ENCODE measurements at places on chromosomes 1 and 21. TPM values are rescaled to one million over a fixed set of nuclear protein-coding genes. Genes with fewer than 3 reads are reported as not detected.
A peak's percentile ranks its signal among the peaks of the same experiment; 100 is the strongest.

DNA sequence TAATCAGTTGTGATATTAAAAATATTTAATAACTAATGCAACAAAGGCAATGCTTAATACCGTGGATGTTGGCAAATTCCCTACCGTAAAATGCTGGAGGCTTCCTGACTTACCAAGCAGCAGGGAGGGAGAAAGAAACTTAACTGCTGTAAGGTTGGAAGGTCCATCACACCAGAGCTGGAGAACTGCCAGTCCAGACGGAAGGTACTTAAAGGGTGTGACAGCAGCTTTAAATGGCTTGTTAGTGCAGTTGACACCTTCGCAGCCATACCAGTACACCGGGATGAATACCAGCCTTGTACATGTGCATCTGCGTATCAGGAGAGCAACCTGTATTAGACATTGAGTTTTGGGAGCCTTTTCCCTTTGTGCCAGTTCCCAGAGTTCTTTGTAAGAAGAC, 269.5 kb upstream of the NCAM2 start:
- no peaks in the 10 kb centered on the region for H3K4me1 ChIP-seq
- no peaks in the 10 kb centered on the region for H3K27me3 ChIP-seq
- no peak overlapping the region for H3K4me3 ChIP-seq
- H3K36me3 ChIP-seq: no peaks in the 10 kb centered on the region

- no peak for DNase-seq
- no peak overlapping the region for H3K4me3 ChIP-seq
- no peaks in the 10 kb centered on the region for H3K27me3 ChIP-seq
Measured at GRCh38 chr21:42544544-42544943, 30.9 kb downstream of the SLC37A1 start.

DNA sequence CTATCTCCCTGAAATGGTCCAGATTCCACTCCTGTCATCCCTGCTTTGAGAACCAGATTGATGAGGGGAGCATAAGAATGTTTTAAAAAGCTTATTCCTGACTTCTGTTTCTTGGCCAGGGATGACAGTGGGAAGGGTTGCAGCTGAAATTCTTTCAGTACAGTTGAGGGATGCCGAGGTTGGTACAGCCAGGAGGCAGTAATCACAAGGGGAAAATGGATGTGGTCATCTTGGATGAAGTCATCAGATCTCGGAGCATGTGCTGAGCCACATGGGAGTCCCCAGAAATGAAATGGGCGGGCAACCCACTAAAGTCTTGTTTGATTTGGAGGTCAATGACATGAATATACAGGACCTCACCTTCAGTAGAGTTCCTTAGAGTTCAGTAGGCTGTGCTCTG, 18.7 kb upstream of the PLA2G2E start:
- no peak overlapping the region for H3K4me3 ChIP-seq
- no peaks in the 10 kb centered on the region for H3K36me3 ChIP-seq
- H3K27me3 ChIP-seq: peaks cover 3% of the 10 kb centered on the region
- DNase-seq: no peak
- no peaks in the 10 kb centered on the region for H3K4me1 ChIP-seq

DNA sequence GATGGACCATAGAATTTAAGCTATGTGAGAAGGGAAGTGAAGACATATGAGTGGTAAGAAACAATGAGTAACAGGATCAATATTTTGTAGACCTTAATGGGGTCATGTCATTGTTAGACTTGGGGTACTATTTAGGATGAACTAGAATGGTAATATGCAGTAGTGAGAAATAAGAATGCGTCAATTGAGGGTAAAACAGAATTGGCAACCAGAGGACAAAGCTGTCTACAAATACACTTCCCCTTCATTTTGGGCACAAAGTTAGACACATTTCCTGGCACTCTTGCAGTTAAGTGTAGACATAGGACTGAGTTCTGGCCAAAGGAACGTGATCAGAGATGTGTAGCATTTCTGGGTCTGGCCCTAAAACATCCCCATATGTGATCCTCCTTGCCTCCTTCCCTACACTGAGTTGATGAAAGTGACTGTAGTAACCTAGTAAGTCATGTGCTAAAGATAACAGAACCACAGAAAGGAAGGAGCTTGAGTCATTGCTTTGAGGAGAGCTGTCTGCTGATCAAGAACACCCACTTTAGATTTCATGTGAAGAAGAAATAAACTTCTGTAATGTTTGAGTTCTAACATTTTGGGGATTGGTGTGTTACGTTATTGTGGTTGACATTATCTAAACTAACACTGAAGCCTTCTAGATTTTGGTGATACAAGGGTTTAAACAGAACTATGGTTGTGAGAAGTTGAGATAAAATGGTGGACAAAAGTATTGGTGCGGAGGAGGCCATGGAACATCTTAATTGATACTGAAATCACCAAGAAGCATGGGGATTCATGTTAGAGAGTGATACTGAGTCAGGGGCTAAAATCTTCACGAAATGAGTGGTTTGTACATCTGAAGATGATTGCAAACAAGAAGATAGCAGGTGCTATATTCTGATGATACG, 41.7 kb downstream of the CD55 start:
- no peak for DNase-seq
- no peak overlapping the region for H3K4me3 ChIP-seq
- H3K36me3 ChIP-seq: peaks cover 51% of the 10 kb centered on the region
- no peaks in the 10 kb centered on the region for H3K27me3 ChIP-seq
- no peak overlapping the region for H3K27ac ChIP-seq

- no peak overlapping the region for H3K27ac ChIP-seq
- H3K4me1 ChIP-seq: no peaks in the 10 kb centered on the region
Measured at GRCh38 chr1:95604771-95605170, 370.8 kb downstream of the RWDD3 start.

GRCh38 chr1:193318347-193318746, 131.9 kb upstream of the B3GALT2 start:
- H3K4me1 ChIP-seq: no peaks in the 10 kb centered on the region
- H3K4me3 ChIP-seq: no peak overlapping the region
- H3K27me3 ChIP-seq: no peaks in the 10 kb centered on the region
- no peak for DNase-seq

DNA sequence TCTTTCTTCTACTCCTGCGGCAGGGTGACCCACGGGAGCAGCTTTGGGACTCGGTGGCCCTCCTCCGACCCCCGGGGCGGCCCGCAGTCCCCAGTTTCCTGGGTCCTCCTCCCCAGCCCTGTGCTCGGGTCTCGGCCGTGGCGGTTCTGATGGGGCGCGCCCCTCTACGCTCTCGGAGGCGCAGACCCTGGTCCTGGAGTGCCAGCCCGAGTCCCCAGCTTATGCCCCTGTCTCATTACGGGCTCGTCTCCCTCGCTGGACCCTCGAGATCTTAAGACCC, 430 bp downstream of the BTG2 start:
- peaks cover 46% of the 10 kb centered on the region for H3K4me1 ChIP-seq
- H3K27me3 ChIP-seq: no peaks in the 10 kb centered on the region
- H3K4me3 ChIP-seq: peak overlapping the region; percentile 96

DNA sequence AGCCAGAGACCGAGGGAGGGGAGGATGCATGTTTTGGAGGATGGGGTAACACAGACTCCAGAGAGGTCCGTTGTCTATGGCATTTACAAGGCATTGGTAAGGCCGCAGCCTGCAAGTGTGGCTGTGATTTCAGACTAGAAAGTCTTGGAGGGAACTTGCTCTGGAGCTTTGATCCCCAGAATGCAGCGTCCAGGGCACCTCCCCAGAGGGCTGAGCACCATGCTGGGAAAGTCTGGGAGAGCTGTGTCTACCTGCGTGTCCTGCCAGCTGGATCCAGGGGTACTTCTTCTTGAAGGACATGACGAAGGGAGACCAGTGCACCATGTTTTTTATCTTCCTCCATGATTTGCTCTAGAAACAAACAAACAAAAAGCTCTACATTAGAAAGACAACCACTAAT, 90.7 kb downstream of the ITPKB start:
- H3K27me3 ChIP-seq: no peaks in the 10 kb centered on the region
- no peak overlapping the region for H3K27ac ChIP-seq
- H3K4me3 ChIP-seq: no peak overlapping the region
- H3K36me3 ChIP-seq: peaks cover 39% of the 10 kb centered on the region
- DNase-seq: no peak

DNA sequence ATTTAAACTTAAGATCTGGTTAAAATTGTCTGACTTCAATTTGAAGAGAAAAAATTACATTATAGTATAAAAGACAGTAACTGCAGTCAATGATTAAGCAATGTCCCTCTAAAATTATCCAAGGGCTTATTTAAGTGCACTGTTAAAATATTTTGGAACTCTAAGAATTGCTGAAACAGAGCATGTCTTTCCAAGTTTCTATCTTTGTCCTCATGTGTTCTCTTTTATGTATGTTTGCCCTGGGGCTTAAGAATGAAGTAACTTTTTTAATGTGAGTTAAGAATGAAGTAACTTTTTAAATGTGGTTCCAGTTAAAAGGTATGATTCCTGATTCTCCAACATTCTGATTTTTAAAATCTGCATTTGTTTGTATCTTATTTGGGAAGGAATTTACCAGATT, 69.0 kb upstream of the MARK1 start:
- DNase-seq: peak; percentile 14
- no peaks in the 10 kb centered on the region for H3K27me3 ChIP-seq
- H3K36me3 ChIP-seq: no peaks in the 10 kb centered on the region
- no peaks in the 10 kb centered on the region for H3K4me1 ChIP-seq

DNA sequence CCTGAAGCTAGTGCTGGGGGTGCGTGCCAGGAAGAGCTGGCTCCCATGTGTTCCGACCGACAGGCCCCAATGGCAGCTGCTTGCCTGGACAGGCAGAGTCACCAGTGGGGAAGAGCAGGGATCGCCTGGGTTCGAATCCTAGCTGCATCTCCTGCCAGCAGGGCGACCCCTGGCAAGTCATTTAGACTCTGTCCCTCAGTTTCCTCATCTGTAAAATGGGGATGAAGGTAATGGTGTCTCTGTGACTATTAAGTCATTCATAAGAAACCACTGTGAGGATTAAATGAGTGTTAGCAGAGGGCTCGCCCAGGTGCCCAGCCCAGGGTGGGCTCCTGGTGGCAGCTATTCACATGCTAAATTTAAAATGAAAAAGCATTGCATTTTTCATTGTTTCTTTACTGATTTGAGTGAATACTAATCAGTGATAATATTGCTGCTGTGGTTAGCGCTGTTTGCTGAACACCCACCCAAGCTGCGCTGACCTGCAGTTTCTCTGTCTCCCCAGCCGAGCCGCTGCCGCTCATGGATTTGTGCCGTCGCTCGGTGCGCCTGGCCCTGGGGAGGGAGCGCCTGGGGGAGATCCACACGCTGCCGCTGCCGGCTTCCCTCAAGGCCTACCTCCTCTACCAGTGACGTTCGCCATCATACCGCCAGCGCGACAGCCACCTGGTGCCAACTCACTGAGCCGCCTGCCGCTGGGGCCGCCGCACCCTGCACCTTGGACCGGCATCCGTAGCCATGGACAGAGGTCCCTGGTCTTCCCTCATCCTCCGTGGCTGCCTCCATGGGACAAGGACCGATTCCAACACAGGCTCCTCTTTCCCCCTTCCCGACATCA, 74.5 kb downstream of the SPSB1 start:
- no peak overlapping the region for H3K27ac ChIP-seq
- H3K4me1 ChIP-seq: peaks cover 14% of the 10 kb centered on the region
- H3K4me3 ChIP-seq: no peak overlapping the region

DNA sequence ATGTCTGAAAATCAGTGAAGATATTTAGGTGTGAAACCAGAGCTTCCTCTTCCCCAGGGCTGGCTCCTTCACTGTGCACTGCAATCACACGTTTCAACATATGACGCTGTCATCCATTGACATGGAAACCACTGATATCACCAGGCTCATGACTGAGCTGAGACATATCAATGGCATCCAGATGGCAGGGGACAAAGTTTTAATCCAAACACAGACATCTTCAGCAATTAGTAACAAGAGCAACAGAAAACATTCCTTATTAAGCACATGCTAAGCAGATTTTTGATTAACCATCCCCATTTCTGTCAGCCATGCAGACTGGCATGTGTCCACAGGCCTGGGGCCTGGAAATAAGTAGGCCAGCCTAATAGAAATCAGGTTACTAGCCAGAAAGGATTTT, 108.0 kb upstream of the ADAR start:
- peak overlapping the region; percentile 24 for H3K27ac ChIP-seq
- DNase-seq: peak; percentile 63
- no peaks in the 10 kb centered on the region for H3K36me3 ChIP-seq
- no peak overlapping the region for H3K4me3 ChIP-seq
- peaks cover 12% of the 10 kb centered on the region for H3K4me1 ChIP-seq

GRCh38 chr21:36658926-36659325, 40.0 kb upstream of the SIM2 start:
- no peaks in the 10 kb centered on the region for H3K27me3 ChIP-seq
- no peak for DNase-seq
- no peaks in the 10 kb centered on the region for H3K4me1 ChIP-seq
- H3K27ac ChIP-seq: no peak overlapping the region
- H3K4me3 ChIP-seq: no peak overlapping the region

DNA sequence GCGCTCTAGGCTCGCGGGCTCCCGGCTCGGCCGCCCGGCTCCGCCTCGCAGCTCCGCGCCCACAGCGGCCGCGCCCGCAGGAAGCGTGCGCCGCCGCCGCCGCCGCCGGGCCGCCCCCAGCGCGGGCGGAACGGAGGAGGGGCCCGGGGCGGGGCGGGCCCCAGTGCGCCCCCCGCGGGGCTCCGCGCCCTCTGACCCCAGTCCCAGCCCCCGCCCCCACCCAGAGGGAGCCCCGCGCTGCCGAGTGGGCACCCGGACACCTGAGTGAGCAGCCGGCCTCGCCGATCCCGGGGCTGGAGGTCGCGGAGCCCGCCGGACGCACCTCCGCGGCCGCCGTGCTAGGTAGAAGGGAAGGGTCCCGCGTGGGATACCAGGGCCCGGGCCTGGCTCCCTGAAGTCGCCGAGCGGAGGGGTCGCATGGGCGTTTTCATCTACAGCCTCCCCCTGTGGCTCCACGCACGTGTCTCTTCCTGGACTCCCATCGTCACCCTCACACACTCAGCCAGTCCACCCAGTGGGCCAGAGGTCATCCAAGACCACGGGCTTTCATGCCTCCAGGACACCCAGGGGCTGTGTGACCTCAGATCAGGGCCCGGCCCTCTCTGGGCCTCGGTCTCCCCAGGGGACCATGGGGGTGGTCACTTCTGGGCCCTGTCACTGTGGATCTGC, at the start of gene SDC3:
TSS of gene SDC3 (minus strand) at position 63 of the 669 bp plus-strand sequence. CDS start 172 bp downstream, outside the sequence.
- peak within 1 kb of the TSS; percentile 85 for H3K27ac ChIP-seq
- peak within 1 kb of the TSS; percentile 55 for H3K4me3 ChIP-seq
- no peaks in the 10 kb centered on the region for H3K36me3 ChIP-seq

DNA sequence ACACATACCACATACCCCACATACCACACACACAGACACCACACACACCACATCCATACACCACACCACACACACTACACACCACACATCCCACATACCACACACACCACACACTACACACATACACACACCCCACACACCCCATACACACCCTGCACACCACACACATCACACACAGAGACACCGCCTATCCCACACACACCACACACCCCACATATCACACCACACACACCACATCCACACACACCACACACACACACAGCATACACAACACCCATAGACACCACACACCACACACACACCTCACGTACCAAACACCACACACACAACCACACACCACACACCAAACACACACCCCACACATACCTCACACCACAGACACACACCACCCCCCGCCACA, 68.3 kb downstream of the SLC9A1 start:
- H3K4me1 ChIP-seq: no peaks in the 10 kb centered on the region
- no peak overlapping the region for H3K4me3 ChIP-seq
- H3K27me3 ChIP-seq: no peaks in the 10 kb centered on the region

The C1orf87 gene
- polyA plus RNA-seq: not detected

The TRIM67 gene
- polyA plus RNA-seq: 0.03 TPM

The TAF13 gene
- polyA plus RNA-seq: 48.6 TPM

The TFAP2E gene
- polyA plus RNA-seq: 0.37 TPM

The KCNC4 gene
- polyA plus RNA-seq: 2.5 TPM

The ATP1A2 gene
- 0.31 TPM for polyA plus RNA-seq
